ENCODE measurements at places on chromosomes 7 and 10.

DNA sequence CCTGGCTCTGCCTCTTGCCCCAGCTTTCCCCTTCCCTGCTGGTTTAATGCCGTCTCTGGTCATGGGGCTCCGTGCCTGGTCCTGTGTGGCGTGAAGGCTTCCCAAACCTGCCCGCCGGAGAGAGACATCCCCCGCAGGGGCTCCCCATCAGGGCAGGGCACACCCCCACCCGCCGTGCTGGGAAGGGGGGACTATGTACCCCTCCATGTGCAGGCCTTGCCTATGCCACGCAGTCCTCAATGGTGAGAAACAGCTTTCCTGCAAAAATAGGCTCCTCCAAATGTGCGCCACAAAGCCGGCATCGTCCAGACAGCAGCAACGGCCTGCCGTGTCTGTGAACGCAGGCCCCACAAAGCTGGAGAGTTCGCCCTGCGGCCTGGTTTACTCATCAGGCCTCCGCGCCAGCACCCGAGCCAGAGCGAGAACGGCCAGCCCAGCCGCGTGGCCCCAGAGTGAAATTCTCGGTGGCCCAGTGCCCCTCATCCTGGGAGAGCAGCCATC is 313.4 kb downstream of the DNAJB6 start:
- no peak for DNase-seq

DNA sequence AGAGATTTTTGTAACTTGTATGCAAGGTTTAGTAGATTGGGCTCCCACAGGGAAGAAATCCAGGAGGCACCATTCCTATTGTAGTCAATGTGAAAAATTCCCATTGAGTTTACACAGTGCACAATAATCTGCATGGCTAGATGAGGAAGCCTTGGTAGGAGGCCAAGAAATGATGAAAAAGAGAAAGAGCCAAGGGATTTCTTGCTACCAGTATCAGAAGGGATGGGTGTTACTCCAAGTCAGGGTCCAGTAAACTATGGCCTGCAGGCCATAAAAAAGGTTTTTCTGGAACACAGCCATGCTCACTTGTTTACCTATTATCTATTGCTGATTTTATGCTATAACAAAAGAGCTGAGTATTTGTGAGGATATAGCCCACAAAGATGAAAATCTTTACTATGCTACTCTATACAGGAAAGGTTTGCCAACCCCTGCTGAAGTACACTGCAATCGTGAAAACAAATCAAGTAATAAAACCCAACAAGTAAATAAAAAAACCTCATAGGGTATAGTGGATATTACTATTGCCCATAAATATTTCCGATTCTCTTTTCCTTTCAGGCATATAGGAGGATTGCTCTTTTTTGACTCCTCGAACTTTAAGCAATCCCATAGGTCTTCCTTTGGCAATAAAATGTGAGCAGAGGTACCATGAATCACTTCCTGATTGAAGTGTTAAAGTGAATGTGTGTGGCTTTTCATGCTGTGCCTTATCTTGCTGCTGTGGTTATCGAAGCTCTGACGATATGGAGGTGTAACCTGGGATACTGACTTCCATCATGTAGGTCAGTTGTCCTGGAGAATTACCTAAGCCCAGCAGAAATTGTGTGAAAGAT is 256.3 kb upstream of the MAGI2 start:
- DNase-seq, result peak; percentile 65

DNA sequence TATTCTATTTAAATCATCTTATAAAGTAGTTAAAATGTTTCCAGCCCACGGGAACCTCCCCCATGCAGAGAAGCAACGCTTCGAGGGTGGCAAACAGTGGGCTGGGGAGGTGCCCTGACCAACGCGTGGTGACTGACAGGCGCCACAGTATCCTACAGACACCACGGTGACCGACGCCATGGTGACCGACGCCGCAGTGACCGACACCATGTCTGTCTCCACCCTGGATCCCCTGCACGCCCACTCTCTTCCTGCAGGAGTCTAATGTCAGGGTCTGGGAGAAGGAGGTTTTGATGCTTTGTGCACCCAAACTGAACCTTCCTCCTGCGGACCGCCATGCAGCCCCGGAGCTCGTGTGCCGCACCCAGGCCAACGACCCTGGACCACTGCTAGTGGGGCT is 464.4 kb downstream of the PTPRN2 start:
- no peak for DNase-seq

DNA sequence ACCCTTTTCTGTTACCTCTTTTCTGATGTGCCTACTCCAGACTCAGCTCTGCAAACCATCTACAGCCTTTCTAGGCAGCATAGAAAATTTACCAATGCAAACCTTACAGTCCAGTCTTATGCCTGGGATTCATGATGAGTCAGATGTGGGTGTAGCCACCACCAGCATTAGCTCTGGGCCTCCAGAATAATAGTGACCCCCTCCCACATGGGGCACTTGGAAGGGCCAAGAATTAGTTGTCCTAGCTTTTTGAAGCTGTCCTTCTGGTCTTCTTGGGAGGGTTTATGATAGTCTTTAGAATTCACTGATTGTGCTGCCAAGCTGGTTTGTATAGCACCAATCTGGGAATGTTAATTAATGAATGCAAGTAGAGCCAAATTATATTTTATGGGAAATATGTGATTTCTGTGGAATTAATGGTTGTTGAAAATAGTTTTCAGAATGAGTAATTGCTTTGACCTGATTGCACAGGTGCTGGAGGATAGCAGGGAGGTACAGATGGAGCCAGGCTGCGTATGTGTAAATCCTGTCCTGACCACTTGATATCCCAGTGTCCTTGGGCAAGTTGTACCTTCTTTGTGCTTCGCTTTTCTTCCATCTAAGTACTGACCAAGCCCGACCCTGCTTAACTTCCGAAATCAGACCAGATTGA is 94.8 kb downstream of the CPED1 start:
- DNase-seq, result peak; percentile 80

- DNase-seq, result peak; percentile 96
Observed at GRCh38 chr10:124999433-125000365, 57.8 kb downstream of the ZRANB1 start.

- no peak for DNase-seq
Observed at GRCh38 chr7:20030417-20030816, 186.8 kb downstream of the MACC1 start.

GRCh38 chr7:45223728-45224630 is 66.4 kb downstream of the RAMP3 start:
- no peak for DNase-seq

DNA sequence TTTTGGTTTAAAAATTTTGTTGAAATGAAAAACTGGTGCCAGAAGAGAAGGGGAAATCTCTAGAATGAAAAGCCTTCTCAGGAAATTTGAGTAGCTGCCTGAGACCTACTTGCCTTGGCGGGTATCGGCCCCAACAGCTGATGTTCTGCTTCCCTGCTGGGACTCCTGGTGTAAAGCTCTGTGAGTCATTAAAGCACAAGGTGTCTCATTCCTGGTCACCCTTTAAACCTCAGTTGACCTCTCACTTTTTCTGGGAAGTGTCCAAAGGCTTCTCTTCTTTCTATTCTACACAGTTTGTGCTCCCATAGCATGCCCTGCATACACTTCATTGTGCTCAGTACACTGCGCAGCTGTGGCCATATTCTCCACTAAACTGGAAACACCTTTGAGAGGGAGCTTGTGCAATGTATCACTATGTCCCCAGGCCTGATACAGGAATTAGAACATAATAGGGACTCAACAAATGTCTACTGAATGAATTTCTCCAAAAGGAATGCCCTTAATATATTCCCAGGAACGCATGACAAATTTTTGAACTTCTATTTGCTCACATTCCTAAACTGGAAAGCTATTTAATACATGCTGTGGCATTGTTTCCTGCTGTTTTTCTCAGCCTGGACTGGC is 303.9 kb downstream of the SDHAF3 start:
- no peak for DNase-seq

- no peak for DNase-seq
Observed at GRCh38 chr10:100773646-100774045, 28.3 kb downstream of the PAX2 start.

GRCh38 chr10:17423632-17424186 is 30.7 kb downstream of the ST8SIA6 start:
- DNase-seq, result no peak

GRCh38 chr7:98283887-98284222 is 2.4 kb downstream of the BRI3 start:
- no peak for DNase-seq

DNA sequence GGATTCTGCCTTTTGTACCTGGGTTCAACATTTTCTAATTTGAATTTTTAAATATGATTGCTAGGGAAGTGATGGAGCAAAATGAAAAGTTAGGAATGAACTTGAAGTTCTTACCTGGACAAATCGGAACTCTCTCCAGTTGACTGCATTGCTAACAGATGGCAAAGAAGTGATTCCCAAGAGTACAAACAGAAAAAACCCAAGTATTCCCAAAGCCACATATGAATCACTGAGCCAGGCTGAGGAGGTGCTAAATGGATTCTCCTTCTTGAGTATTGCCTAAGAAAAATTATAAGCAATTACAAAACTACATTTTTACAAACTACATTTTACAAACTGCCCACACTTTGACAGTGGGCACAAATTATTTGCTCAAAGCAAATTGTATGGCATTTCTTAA is 25.9 kb downstream of the STEAP4 start:
- DNase-seq, result no peak

GRCh38 chr7:22597844-22598243 is 97.9 kb upstream of the STEAP1B start:
- peak; percentile 83 for DNase-seq

DNA sequence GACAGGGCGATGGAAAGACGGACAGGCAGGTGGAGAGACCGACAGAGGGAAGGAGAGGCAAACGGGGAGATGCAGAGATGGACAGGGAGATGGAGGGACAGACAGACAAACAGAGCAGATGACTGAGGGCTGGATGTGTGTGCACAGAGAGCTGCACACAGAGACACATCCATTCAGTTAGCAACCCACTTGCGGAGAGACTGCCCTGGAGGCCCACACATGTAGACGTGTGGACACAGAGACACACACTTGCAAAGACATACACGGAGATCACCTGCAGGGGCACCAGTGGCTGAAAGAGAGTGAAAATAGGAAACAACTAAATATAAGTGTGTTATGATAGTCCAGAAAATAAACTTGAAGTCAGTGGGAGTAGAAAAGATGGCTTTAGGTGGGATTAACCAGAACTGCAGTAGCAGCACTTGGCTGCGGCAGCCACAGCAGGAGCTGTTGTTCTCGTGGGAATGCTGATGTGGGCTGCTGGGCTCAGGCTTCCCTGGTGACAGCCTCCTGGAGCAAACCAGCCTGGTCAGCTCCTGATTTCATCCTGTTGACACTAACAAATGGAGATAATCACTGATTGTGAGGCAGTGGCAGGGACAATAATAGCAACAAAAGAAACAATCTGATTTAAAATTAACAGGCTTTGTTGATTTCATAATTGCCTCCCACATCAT is 134.1 kb downstream of the CCNY start:
- no peak for DNase-seq

DNA sequence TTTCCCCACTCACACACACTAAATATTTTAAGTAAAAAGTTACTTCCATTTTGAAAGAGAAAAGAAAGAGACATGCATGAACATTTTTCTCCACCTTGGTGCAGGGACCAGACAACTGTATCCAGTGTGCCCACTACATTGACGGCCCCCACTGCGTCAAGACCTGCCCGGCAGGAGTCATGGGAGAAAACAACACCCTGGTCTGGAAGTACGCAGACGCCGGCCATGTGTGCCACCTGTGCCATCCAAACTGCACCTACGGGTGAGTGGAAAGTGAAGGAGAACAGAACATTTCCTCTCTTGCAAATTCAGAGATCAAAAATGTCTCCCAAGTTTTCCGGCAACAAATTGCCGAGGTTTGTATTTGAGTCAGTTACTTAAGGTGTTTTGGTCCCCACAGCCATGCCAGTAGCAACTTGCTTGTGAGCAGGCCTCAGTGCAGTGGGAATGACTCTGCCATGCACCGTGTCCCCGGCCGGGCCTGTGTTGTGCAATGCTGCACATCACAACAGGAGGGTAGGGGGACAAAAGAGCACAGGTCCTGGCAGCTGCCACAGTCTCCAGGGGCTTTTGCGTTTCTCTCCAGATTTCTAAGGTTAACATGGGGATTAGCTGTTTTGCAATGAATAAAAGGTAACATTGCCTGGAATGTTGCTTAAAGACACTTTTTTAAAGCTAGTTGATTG is 146.5 kb downstream of the EGFR start:
- DNase-seq, result no peak

GRCh38 chr7:68005992-68006391 is 1009.4 kb downstream of the TYW1 start:
- DNase-seq, result no peak

- peak; percentile 28 for DNase-seq
Observed at GRCh38 chr10:86400705-86401587, 34.4 kb upstream of the GRID1 start.

DNA sequence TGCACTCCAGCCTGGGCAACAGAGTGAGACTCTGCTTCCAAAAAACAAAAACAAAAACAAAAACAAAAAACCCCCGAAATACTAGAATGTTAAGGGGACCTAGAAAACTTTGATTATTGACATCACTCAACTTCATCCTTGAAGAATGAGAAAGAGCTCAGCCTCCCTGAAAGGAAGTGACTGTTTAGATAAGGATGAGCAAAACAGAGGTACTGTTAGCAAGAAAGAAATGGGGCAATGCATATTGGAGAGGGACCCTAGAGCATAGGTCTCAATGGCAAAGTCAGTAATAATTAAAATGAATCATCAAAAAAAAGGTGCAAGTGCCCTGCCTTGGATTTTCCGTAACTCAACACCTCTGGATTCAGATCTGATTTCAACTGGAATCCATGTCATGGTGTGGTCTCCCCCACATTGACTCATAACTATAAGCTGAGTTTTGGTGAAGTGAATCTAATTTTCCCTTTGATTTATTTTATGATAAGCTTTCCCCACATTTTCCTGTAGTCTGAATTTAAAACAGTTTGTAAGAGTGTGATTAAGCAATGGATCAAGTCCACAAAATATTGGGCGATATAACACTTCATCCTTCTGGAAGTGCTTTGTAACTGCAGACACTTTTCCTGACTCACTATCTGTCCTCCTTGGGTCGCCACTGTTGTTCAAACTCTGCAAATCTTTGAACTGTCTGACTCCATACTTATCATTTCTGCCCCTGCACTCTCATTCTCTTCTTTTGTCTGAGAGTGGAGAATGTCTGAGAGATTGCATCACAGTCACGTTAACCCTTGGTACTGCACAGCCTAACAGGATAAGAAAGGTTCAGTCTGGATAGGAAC is 224.8 kb upstream of the LYZL1 start:
- peak; percentile 54 for DNase-seq

DNA sequence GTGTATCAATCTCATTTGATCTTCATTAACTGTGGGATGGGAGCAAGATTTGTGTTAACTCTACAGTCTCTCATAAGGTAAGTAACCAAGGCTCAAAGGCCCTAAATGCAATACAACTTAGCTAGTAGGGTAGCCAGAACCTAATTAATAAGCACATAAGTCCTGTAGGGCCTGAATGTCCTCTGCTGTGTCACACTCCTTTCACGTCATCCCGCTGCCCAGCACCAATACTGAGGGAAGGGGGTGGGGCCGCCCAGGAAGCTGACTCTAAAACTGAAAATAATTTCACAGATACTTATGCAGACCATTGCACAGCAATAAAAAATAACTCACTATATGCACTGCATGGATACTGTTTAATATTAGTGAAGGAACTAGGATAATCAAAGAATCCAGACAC is 13.7 kb downstream of the CCDC6 start:
- no peak for DNase-seq

Measured in fibroblast of the aortic adventitia (primary cell).